ENCODE measurements at places on chromosomes 3 and 15. TPM values are rescaled to one million over a fixed set of nuclear protein-coding genes. Genes with fewer than 3 reads are reported as not detected.

DNA sequence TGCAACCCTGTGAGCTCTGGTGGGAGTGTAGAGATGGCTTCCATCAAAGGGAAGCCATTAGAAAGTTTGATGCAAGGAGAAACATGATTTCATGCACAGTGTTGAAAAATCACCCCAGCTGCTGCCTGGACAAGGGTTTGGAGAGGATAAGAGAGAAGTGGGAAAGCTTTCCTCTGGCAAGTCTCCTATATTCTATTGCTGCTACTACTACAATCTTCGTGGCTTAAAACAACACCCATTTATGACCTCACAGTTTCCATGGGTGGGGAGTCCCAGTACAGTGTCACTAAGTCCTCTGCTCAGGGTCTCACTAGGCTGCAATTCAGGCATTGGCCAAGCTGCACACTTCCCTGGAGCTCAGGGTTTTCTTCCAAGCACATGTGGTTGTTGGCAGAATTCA is 229.3 kb downstream of the TAFA4 start:
- no peak overlapping the region for H3K4me3 ChIP-seq
- H3K27me3 ChIP-seq, result no peaks in the 10 kb centered on the region
- no peaks in the 10 kb centered on the region for H3K4me1 ChIP-seq

GRCh38 chr3:50185230-50185629 is 6.2 kb upstream of the GNAT1 start:
- no peak for DNase-seq
- H3K36me3 ChIP-seq, result peaks cover 75% of the 10 kb centered on the region
- no peaks in the 10 kb centered on the region for H3K27me3 ChIP-seq
- no peak overlapping the region for H3K27ac ChIP-seq

DNA sequence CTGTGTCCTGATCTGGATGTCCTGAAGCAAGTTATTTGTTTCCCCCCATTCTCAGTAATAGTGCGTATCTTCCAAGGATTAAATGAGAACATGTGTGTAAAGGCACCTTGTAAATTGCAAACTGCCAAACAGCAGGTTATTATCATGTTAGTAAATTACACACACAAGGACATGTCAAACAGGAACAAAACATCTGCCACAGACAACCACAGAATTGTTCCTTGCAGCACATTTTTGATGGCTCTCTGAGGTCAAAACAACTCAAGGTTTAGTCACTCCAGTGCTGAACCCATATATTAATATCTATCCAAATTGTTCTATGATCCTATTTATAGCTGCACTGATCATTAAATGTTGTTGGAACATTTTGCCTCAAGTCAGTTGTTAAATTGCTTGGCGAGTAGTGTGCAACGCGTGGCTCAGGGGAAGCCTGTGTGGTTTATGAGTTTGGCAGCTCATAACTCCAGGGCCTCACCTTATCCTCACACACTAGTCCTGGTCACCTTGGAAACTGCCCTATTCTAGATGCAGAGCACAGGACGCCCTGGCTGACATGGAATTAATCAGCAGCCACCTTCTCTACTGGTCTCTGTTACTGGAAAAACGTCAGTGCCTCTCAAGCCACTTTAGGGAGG is 46.3 kb upstream of the CDV3 start:
- H3K4me1 ChIP-seq, result no peaks in the 10 kb centered on the region
- H3K36me3 ChIP-seq, result no peaks in the 10 kb centered on the region
- no peaks in the 10 kb centered on the region for H3K27me3 ChIP-seq
- no peak overlapping the region for H3K4me3 ChIP-seq
- DNase-seq, result no peak

- H3K36me3 ChIP-seq, result peaks cover 87% of the 10 kb centered on the region
- H3K27ac ChIP-seq, result no peak overlapping the region
- no peak for DNase-seq
- no peaks in the 10 kb centered on the region for H3K27me3 ChIP-seq
- no peak overlapping the region for H3K4me3 ChIP-seq
- H3K4me1 ChIP-seq, result no peaks in the 10 kb centered on the region
These were observed 53.7 kb downstream of the PDIA5 start for GRCh38 chr3:123120573-123120972.

GRCh38 chr3:11335056-11335608 is 62.9 kb downstream of the ATG7 start:
- no peak for DNase-seq
- no peak overlapping the region for H3K4me3 ChIP-seq
- no peak overlapping the region for H3K27ac ChIP-seq
- no peaks in the 10 kb centered on the region for H3K27me3 ChIP-seq

- H3K4me3 ChIP-seq, result no peak overlapping the region
- DNase-seq, result no peak
- no peaks in the 10 kb centered on the region for H3K27me3 ChIP-seq
- H3K27ac ChIP-seq, result no peak overlapping the region
- no peaks in the 10 kb centered on the region for H3K36me3 ChIP-seq
These were observed 1334.4 kb upstream of the ALCAM start for GRCh38 chr3:104032283-104032682.

DNA sequence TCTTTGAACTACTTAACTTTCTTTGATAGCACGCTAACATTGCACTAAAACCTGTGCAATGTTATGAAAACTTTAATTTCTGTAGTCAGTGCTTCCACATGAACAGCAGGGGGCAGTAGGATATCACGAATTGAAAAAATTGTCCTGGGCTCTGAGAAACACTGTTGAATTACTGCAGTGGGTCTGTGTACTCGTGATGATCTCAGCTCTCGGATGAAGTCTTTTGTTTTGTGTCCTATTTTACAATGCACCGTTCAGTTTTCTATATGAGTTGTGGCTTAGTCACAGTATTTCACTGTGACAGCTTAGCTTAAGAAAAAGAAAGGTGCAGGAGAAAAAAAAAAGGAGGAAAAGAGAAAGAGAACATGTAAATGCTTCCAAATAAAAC is 141.3 kb upstream of the CCDC54 start:
- H3K4me1 ChIP-seq, result peaks cover 7% of the 10 kb centered on the region
- no peak for DNase-seq
- peak overlapping the region; percentile 41 for H3K27ac ChIP-seq

DNA sequence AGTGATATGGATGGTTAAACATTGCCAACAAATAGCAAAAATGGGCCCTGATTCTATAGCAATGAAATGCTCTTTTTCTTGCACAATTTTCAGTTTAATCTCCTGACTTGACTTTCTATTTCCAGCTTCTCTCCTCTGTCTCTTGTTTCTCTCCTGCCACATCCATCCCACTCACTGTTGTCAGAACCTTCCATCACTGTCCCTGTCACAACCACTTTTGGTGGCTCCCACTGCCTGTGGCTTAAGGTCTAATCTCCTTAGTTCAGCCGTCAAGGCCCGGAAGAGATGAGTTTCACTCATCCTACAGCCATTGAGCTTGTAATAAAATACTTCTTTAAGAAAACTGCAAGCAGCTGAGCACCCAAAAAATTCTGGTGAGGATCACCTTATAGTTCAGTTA is 19.5 kb downstream of the SLC7A14 start:
- H3K4me1 ChIP-seq, result no peaks in the 10 kb centered on the region
- no peak for DNase-seq
- H3K4me3 ChIP-seq, result no peak overlapping the region
- no peaks in the 10 kb centered on the region for H3K27me3 ChIP-seq
- H3K36me3 ChIP-seq, result no peaks in the 10 kb centered on the region
- no peak overlapping the region for H3K27ac ChIP-seq

GRCh38 chr3:183584914-183585280 is 29.4 kb upstream of the KLHL6 start:
- H3K36me3 ChIP-seq, result no peaks in the 10 kb centered on the region
- no peaks in the 10 kb centered on the region for H3K27me3 ChIP-seq
- H3K27ac ChIP-seq, result peak overlapping the region; percentile 26
- H3K4me3 ChIP-seq, result no peak overlapping the region
- no peaks in the 10 kb centered on the region for H3K4me1 ChIP-seq
- no peak for DNase-seq

Gene PLIN1
- 1.1 TPM for total RNA-seq

Gene ASB14
- total RNA-seq, result not detected

Gene NMNAT3
- 3.3 TPM for total RNA-seq

Gene RPL29
- 396 TPM for total RNA-seq

Gene CHMP2B
- total RNA-seq, result 56.3 TPM

Gene NOP10
- 177 TPM for total RNA-seq
